ENCODE measurements at places on chromosomes 3 and 15. TPM values are rescaled to one million over a fixed set of nuclear protein-coding genes. Genes with fewer than 3 reads are reported as not detected.
A peak's percentile ranks its signal among the peaks of the same experiment; 100 is the strongest.

- H3K36me3 ChIP-seq, result no peaks in the 10 kb centered on the region
- H3K27me3 ChIP-seq, result no peaks in the 10 kb centered on the region
- no peaks in the 10 kb centered on the region for H3K4me1 ChIP-seq
- no peak overlapping the region for H3K4me3 ChIP-seq
These were observed 283.2 kb downstream of the EPHB1 start for GRCh38 chr3:135078283-135078682.

DNA sequence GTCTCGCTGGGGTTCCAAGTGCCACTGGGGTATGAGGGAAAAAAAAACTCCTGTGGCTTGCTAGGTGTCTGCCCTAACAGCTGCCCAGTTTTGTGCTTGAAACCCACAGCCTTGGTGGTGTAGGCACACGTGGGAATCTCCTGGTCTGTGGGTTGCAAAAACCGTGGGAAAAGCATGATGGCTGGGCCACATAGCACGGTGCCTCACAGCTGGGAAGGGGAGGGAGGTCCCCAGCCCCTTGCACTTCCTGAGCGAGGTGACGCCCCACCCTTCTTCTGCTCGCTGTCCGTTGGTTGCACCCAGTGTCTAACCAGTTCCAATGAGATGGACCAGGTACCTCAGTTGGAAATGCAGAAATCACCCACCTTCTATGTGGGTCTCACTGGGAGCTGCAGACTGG lies 144.3 kb downstream of the KBTBD8 start:
- H3K27ac ChIP-seq, result no peak overlapping the region
- H3K4me3 ChIP-seq, result no peak overlapping the region
- no peaks in the 10 kb centered on the region for H3K4me1 ChIP-seq
- peaks cover 16% of the 10 kb centered on the region for H3K27me3 ChIP-seq
- H3K36me3 ChIP-seq, result no peaks in the 10 kb centered on the region

DUOX1 gene
- 4.2 TPM for polyA plus RNA-seq

ACAN gene
- 0.17 TPM for polyA plus RNA-seq

GRCh38 chr3:13042127-13042701 lies 31.0 kb downstream of the IQSEC1 start:
- no peaks in the 10 kb centered on the region for H3K36me3 ChIP-seq
- no peaks in the 10 kb centered on the region for H3K27me3 ChIP-seq
- DNase-seq, result no peak

CHRFAM7A gene
- not detected for polyA plus RNA-seq

DNA sequence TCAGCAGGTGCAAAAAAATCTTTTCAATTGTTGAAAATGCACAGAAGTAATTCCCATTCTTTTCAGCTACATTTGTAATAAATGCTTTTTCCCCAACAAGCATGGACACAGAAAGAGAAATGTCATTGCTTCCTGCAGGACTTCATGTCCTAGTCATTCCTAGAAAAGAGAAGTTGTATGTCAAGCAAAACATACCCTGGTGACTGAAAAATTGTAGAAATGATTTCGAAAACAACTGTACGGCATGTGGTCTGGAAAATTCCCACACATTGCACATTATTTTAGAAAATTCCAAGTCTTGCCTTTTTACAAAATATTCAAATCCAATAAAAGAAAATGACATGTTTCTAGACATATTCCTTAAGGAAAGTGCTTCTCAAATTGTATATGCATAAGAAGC lies 50.4 kb upstream of the ALCAM start:
- H3K4me1 ChIP-seq, result no peaks in the 10 kb centered on the region
- H3K27me3 ChIP-seq, result no peaks in the 10 kb centered on the region
- no peak for DNase-seq
- no peak overlapping the region for H3K4me3 ChIP-seq
- no peak overlapping the region for H3K27ac ChIP-seq
- H3K36me3 ChIP-seq, result no peaks in the 10 kb centered on the region

PRICKLE2 gene
- not detected for polyA plus RNA-seq

- H3K27me3 ChIP-seq, result no peaks in the 10 kb centered on the region
- H3K4me1 ChIP-seq, result peaks cover 31% of the 10 kb centered on the region
- peaks cover 15% of the 10 kb centered on the region for H3K36me3 ChIP-seq
- no peak overlapping the region for H3K4me3 ChIP-seq
- H3K27ac ChIP-seq, result no peak overlapping the region
- no peak for DNase-seq
These were observed 9.2 kb downstream of the ZSCAN2 start for GRCh38 chr15:84609818-84610525.

DNA sequence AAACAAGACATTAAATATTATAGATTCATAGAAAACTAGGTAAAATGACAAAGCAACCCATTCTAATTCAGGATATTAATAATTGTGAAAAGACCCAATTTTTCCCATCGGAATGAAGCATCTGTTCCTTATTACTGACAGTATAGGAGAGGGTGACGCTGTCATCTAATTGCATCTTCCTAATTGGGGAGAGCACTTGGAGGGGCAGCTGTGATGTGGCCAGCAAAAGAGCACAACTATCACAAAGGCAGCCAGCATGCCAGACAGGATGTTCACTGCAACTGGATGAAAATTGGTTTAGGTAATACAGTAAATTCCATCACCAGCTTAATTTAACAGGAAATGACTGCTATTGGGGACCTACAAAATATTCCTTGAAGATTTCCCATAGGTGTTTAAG lies 21.9 kb upstream of the MINAR1 start:
- DNase-seq, result no peak
- H3K4me3 ChIP-seq, result no peak overlapping the region
- no peak overlapping the region for H3K27ac ChIP-seq

RAB6B gene
- polyA plus RNA-seq, result 0.29 TPM

BCL2A1 gene
- polyA plus RNA-seq, result 44.0 TPM

RGMA gene
- polyA plus RNA-seq, result not detected

CDHR4 gene
- polyA plus RNA-seq, result not detected

DNA sequence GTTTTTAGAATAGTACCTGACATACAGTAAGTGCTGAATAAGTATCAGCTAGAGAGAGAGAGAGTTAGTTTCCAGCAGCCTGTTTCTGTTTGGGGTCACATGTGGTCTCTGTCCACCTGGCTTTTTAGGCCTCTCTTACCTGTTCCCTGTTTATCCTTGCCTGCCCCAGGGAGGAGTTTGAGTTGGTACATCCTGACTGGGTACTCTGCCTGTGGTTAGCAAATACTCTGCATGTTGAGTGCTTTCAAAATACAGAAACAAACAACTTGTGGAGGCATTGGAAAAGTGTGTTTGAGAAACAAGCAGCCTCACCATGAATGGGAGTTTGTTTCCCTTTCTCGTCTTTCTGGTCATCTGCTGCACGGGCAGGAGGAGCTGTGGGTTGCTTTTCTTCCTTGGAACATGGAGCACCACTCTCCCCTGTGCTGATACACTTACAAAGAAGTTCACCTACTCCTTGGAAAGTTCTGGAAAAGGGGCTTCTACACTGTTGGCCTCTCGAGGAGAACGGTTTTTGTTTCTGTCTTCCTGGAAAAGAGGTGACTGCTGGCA lies 166.1 kb downstream of the PGPEP1L start:
- no peaks in the 10 kb centered on the region for H3K27me3 ChIP-seq
- no peak for DNase-seq
- no peak overlapping the region for H3K4me3 ChIP-seq

DNA sequence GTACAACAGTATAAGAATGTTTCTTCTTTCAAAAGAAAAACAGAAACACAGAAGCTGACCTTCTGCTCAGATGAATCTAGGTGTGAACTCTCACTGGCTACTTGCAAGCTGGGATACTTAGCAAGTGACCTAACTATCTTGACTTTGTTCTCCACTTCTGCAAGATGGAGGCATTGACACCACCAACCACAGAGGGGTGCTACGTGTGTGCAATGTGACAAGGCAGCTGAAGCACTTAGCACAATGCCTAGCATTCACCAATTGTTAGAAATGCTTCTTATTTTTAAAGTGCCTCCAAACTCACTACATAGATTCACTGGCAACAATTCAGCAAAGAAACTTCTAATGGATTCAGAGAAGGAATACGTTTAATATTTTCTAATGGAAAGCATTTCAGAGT lies 331.4 kb upstream of the WNT5A start:
- H3K4me1 ChIP-seq, result no peaks in the 10 kb centered on the region
- no peaks in the 10 kb centered on the region for H3K36me3 ChIP-seq
- H3K4me3 ChIP-seq, result no peak overlapping the region
- H3K27me3 ChIP-seq, result no peaks in the 10 kb centered on the region
- no peak for DNase-seq
- H3K27ac ChIP-seq, result no peak overlapping the region

DNA sequence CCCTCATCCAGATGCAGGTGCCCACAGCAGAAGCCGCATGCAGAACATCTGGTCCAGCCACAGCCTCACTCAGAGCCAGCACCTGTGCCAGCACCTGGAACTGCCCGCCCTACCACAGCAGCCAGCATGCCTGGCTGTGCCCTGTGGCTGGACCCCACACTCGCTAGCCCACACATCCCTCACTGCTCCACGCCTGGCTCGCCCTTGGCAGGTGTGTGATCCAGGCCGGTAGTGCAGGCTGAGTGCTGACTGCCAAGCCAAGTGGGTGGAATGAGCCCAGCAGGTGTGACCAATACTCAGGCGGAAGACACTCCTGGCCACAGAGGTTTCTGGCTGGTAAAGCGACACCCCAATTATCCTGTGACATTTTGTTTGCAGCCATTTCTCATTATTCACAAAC lies 162.4 kb upstream of the ROBO1 start:
- H3K4me3 ChIP-seq, result no peak overlapping the region
- H3K4me1 ChIP-seq, result no peaks in the 10 kb centered on the region
- no peak for DNase-seq
- no peaks in the 10 kb centered on the region for H3K27me3 ChIP-seq

- no peak overlapping the region for H3K27ac ChIP-seq
- H3K36me3 ChIP-seq, result no peaks in the 10 kb centered on the region
- no peak for DNase-seq
These were observed 49.3 kb downstream of the FAM174B start for GRCh38 chr15:92606126-92606835.

- no peaks in the 10 kb centered on the region for H3K4me1 ChIP-seq
- H3K27me3 ChIP-seq, result no peaks in the 10 kb centered on the region
- DNase-seq, result no peak
These were observed 239.4 kb downstream of the ADAMTSL3 start for GRCh38 chr15:83893308-83893707.

DNA sequence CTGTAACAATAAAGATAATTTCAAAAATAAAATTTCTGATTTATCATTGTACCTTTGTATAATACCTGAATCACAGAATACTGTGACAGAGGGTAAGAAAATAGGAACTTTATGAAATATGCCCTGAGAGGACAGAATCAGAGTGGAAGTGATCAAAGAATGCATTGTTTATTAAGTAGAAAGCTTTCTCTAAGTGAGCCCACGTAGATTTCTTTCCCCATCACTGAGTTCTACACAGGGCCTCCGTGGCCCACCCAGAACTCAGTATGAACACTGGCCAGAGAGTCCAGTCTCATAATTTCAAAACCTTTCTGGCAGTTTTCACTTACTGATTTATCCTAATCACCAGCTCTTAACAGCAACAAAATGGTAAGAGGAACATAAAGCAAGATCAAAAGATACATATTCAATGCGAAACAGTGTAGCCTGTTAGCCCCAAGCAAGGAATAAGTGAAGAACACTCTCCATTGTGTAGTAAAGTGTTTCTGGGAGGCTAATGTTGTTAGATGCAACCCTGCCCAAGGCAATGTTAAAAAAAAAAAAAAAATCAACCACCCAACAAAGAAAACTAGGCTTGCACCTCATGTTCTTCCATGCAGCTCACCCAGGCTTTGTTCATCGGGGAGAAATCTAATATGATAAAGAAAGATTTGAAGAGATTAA lies 341.3 kb downstream of the LSAMP start:
- no peaks in the 10 kb centered on the region for H3K4me1 ChIP-seq
- no peak overlapping the region for H3K27ac ChIP-seq
- no peaks in the 10 kb centered on the region for H3K36me3 ChIP-seq
- H3K4me3 ChIP-seq, result no peak overlapping the region
- H3K27me3 ChIP-seq, result no peaks in the 10 kb centered on the region

DNA sequence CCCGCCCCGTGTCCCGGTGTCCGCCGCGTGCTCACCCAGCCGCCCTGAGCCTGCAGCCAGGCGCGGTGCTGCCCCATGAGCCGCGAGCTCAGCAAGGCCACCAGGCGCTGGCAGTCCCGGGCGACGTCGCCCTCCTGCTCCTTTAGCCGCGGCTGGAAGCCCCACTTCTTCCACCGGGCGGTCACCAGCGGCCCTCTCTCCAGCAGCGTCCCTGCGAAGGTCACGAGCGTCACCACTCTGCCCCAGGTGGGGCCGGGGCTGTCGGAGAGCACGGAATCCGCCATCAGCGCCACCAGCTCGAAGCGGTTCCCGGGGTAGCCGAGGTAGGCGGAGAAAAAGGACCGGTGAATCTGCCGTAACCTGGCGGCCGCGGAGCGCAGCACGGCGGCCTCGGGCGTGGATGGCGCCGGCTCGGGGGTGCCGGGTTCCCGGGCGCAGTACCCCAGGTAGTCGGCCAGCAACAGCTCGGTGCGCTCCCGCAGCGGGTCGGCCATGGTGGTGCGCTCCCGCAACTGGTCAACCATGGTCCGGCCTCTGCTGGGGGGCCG lies 298 bp downstream of the BCL2L10 start:
- DNase-seq, result peak; percentile 29
- H3K4me1 ChIP-seq, result peaks cover 33% of the 10 kb centered on the region
- H3K27ac ChIP-seq, result no peak overlapping the region
- peak overlapping the region; percentile 84 for H3K4me3 ChIP-seq
- H3K36me3 ChIP-seq, result no peaks in the 10 kb centered on the region

DNA sequence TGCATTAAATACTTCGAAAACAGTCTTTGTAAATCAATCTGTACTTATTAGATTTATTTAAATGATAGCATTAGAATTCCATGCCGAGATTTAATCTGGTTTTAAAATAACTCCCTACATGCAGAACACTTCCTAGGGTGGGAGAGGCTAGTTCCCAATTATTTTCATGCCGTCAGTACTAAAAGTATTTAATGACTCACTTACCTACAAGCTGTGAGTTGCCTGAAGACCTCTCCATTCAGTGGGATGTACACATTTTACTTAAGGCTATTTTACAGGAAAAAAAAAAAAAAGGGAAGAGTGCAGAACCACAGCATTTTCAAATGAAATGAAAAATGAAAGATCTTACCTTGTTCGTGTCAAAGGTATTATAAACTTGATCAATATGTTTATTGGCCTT lies 469 bp downstream of the GUCA1C start:
- H3K36me3 ChIP-seq, result no peaks in the 10 kb centered on the region
- no peak overlapping the region for H3K27ac ChIP-seq
- H3K27me3 ChIP-seq, result peaks cover 21% of the 10 kb centered on the region
- no peak overlapping the region for H3K4me3 ChIP-seq
- no peaks in the 10 kb centered on the region for H3K4me1 ChIP-seq

SCAMP5 gene
- polyA plus RNA-seq, result not detected

GRCh38 chr3:50572801-50573371 lies 3.6 kb downstream of the HEMK1 start:
- no peak for DNase-seq
- H3K27me3 ChIP-seq, result no peaks in the 10 kb centered on the region
- peak overlapping the region; percentile 88 for H3K4me3 ChIP-seq
- peaks cover 32% of the 10 kb centered on the region for H3K4me1 ChIP-seq
- H3K27ac ChIP-seq, result no peak overlapping the region
- no peaks in the 10 kb centered on the region for H3K36me3 ChIP-seq

DNA sequence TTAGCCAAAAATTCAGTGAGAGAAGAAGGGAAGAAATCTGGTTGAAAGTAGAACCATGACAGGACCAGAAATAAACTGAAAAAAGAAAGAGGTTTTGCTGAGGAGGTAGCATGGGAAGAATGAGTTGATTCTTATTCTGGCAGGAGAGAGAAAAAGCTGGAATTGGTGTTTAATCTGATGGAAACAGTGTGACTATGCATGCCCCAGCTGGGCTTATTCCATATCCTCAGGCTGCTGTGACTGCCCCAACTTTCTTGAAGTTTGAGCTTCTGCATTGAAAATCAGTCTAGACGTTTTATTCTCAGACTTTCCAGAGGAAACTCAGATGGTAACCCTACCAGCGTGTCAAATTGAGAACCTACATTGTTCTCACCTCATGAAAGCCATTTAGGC lies 352.5 kb upstream of the DCBLD2 start:
- no peak overlapping the region for H3K4me3 ChIP-seq
- H3K27me3 ChIP-seq, result no peaks in the 10 kb centered on the region
- DNase-seq, result no peak

CTXND1 gene
- polyA plus RNA-seq, result not detected
